Natural killer cell (primary cell): ENCODE measurements at places on chromosomes 7 and 10. TPM values are rescaled to one million over a fixed set of nuclear protein-coding genes. Genes with fewer than 3 reads are reported as not detected.
A peak's percentile ranks its signal among the peaks of the same experiment; 100 is the strongest.

- peaks cover 7% of the 10 kb centered on the region for H3K4me1 ChIP-seq
- peak; percentile 23 for DNase-seq
- H3K36me3 ChIP-seq = no peaks in the 10 kb centered on the region
- no peaks in the 10 kb centered on the region for H3K27me3 ChIP-seq
- H3K4me3 ChIP-seq = no peak overlapping the region
These were observed 32.8 kb downstream of the CPVL start for GRCh38 chr7:29113384-29114102.

- no peak for DNase-seq
- no peak overlapping the region for H3K27ac ChIP-seq
- no peaks in the 10 kb centered on the region for H3K27me3 ChIP-seq
- H3K4me1 ChIP-seq = peaks cover 28% of the 10 kb centered on the region
- H3K4me3 ChIP-seq = no peak overlapping the region
These were observed 48.5 kb downstream of the AMZ1 start for GRCh38 chr7:2736411-2736914.

- no peaks in the 10 kb centered on the region for H3K36me3 ChIP-seq
- H3K4me3 ChIP-seq = no peak overlapping the region
- H3K27ac ChIP-seq = no peak overlapping the region
These were observed 95.7 kb upstream of the PALS2 start for GRCh38 chr7:24477398-24478136.

- DNase-seq = no peak
- H3K27ac ChIP-seq = no peak overlapping the region
- no peaks in the 10 kb centered on the region for H3K27me3 ChIP-seq
- H3K36me3 ChIP-seq = no peaks in the 10 kb centered on the region
- H3K4me3 ChIP-seq = no peak overlapping the region
These were observed 11.1 kb upstream of the TCF7L2 start for GRCh38 chr10:112938808-112939482.

Gene TUBAL3
- total RNA-seq = not detected

Gene FEZF1
- total RNA-seq = not detected

Gene SYPL1
- total RNA-seq = 22.2 TPM
